NCI-H1105 treated with DMSO at 0.1 percent for 48 hours (cell line): ENCODE measurements at places on chromosomes 5 and 9.

DNA sequence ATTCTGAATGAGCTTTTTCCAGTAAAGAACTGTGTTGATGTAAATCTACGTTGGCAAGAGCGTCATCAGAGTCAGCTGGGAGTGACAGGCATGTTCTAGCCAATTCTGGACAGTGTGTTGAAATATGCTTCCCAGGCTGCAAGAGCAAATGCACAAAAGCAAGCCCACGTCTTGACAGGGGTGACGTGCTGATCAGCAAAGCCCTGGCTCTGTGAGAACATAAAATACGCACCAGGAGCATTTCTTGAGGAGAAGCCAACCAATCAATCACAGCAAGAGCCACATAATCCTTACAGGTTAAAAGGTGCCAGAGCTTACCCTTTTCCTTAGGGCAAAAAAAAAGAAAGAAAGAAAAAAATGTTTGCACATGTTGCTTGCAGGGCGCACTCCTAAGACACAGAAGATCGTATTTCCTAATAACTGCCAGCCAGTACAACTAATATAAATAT, 148.1 kb downstream of the PDE4D start:
- DNase-seq: no peak

DNA sequence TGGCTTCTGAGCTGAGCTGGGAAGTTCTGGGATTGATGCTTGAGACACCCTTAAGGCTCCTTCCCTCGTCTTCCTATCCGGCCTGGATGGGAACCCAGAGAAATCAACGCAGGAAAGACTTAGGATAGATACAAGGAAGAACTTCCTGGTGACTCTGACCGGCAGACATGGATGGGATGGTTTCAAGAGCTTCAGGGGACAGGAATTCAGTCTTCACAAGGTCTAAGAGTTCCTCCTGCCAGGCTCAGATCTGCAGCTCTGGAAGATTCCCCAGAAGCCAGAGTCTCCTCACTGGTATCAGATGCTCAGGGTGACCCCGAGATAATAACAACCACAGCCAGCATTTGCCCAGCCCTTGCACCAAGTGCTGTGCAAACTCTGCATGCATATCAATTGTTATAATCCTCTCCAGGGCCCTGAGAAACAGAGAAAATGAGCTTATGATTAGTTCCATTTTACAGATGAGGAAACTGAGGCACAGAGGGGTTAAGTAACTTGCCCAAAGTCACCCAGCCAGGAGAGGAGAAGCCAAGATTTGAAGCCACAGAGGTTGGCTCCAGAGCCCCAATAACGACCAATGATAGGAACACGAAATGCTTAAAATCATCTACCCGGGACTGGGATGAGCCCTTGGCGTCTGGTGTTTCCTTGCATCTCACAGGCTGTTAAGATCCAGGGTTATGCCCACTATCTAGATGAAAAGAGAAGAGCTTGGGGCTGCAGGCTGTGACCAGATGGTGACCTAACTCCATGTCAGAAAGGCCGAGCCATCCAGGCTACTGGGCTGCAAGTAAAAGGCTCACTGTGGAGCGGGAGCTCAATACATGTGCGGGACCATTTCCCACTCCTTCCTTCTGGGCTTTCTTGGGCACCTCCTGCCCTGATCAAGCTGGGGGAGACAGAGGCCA, 119.8 kb downstream of the C9orf50 start:
- DNase-seq: no peak

GRCh38 chr9:4923580-4924544, 61.2 kb upstream of the JAK2 start:
- no peak for DNase-seq

DNA sequence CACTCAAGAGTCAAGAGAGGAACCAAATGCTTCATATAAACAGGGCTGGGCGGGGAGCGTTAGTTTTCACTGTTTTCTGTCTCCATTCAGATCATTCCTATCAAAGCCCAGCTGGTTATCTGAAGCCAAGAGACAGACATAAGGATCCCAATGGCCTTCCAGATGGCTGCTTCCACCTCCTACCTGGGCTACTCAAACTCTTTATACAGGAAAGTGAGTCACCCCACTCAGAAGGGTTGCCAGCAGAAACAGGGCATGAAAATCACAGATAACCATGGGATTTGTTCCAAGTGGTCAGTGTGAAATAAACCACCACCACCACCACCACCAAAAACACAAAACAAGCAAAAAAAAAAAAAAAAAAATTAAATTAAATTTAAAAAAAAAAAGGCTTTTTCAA, 5.5 kb downstream of the PRSS3 start:
- DNase-seq: no peak

- DNase-seq: no peak
These were observed 800.6 kb downstream of the KCTD16 start for GRCh38 chr5:144971108-144971850.

DNA sequence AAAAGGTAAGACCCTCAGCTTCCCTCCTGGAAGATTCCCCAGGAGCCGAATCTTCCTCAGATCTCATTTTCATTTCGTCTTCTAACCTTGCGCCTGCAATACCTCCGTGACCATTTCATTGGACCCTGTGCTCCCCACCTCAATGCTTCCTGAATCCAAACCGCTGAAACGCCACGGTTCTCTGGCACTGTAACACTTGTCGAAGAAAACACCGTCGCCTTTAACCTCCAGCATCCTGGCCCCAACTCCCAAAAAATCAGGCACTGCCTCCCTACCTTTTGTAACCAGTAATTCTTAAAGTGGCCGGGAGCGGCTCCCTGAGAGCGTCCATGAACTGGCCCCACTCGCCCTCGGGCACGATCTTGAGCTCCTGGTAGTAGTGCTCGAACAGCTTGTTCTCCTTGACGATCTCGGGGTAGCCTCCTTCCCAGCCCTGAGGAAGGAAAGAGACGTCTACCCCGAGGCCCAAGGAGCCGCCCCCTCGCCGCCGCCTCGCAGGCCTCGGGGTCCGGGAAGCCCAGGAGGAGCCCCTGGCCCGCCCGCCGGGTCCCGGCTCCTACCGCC, 438 bp downstream of the NSUN2 start:
- no peak for DNase-seq

GRCh38 chr5:77935506-77936364, 159.6 kb upstream of the TBCA start:
- no peak for DNase-seq

DNA sequence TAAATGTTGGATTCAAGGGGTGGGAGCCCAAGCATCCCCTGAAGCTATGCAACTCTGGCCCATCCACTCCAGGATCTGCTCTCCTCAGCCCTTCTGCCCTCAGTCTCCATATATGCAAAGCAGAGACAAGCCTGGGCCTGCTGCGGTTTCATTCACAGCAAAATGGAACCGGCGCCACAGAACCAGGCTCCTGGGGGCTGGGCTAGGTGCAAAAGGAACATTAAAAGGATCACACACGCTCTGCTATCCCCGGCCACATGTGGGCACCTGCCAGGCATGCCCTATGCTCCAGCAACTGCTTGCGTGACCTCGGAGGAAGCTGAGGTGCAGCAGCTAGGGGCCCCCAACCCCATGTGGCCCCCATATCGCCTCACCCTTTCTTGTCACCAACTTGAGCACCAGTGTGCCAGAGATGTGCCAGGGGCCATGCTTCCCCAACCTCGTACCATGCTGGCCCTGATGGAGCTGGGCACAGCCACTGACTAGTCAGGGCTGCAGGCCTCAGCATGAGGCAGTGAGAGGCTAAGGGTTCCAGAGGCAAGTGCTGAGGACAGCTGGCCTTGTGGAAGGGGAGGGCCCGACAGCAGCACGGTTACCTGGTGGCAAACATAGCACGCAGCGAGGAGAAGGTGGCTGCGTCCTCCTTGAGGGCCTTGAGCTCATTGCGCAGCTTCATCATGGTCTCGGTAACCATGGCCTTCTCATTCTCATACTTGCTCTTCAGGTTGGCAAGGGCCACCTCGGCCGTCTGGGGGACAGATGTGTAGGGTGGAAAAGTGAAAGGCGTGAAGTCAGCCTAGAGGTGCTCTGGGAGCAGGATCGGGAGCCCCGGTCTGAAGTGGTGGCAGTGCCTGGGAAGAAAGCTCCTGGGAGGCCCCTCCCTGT, 47.2 kb downstream of the BICD2 start:
- DNase-seq: no peak

GRCh38 chr9:98097836-98098235, 21.2 kb downstream of the TRIM14 start:
- peak; percentile 34 for DNase-seq

- DNase-seq: peak; percentile 21
These were observed 348.4 kb upstream of the FTMT start for GRCh38 chr5:121503111-121503840.

- DNase-seq: peak; percentile 87
These were observed 8.2 kb upstream of the AGPAT2 start for GRCh38 chr9:136695435-136695895.

- no peak for DNase-seq
These were observed 289.6 kb downstream of the DTWD2 start for GRCh38 chr5:118698774-118699173.

DNA sequence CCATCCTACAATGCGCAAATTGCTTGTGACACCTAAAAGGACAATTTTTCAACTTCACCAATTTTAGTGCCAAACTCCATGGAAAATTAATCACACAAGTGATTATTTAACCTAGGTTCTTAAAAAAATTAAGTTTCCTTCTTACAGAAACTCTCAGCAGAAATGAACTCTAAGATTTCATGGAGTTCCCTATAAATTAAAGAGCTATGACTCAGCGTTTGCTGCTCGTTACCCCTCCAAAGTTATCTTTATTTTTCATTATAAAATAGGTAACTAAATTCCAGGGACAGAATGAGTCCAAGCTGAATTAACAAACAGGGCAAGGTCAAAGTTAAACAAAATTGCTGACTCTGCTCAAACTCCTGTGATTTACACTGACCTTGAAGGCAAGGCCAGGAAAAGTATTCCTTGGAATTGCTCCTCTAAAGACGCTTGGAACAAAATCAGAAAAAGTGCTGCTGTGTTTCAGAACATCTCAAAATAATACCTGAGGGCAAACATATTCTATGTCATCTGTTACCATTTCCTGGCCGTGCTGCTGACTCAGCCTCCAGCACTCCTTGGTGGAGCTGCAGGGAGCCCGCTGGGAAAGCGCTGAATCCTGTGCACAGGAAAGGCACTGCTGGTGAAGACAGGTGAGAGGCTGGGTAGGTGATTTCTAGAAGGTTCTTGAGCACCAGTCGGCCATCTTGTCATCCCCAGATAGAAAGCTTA, 2.5 kb upstream of the CMBL start:
- no peak for DNase-seq

DNA sequence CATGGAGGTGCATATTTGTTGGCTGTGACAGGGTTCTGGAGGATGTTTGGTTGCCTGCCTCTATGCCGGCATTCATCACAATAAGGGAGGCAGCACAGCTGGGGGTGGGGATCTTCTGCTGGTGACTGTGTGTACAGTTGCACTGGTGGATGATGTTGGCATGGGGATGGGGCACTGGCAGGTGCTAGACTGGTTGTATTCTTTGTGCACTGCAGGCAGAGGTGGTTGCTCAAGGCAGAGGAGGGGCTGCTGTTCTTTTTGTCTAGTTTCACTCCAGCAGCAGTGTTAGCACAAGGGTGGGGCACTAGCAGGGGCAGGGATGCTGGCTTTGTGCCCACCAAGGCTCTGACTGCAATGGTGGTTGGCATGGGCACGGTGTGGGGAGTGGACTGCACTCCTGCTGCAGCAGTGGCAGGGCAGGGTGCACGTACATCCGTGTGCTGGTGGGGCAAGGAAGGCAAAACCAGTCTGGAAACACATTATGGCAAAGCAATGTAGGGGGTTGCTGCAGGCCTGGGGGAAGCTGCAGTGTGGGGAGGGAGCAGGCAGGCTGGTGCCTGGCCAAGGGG, 69.3 kb downstream of the ISOC1 start:
- DNase-seq: no peak
